NCI-H1694 (cell line): ENCODE measurements at places on chromosomes 3 and 15.

DNA sequence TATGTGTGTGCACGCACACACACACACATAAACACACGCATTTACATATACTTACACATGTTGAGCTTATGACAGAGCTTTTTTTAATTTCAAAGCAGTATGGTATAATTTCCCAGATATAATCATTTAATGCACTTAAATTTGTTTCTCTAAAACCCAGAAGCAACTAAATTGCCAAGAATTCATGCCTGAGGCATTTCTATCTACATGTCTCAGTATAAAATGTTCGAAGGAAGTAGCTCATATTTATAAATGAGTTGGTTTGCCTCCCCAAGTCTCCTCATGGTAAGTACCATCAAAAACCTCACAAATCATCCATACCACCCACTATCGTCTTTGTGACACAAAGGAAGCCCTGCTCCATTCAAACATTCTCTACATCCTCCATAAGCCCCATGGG lies 130.6 kb downstream of the RPL22L1 start:
- DNase-seq = no peak

GRCh38 chr3:104279617-104280016 lies 1087.1 kb upstream of the ALCAM start:
- no peak for DNase-seq

DNA sequence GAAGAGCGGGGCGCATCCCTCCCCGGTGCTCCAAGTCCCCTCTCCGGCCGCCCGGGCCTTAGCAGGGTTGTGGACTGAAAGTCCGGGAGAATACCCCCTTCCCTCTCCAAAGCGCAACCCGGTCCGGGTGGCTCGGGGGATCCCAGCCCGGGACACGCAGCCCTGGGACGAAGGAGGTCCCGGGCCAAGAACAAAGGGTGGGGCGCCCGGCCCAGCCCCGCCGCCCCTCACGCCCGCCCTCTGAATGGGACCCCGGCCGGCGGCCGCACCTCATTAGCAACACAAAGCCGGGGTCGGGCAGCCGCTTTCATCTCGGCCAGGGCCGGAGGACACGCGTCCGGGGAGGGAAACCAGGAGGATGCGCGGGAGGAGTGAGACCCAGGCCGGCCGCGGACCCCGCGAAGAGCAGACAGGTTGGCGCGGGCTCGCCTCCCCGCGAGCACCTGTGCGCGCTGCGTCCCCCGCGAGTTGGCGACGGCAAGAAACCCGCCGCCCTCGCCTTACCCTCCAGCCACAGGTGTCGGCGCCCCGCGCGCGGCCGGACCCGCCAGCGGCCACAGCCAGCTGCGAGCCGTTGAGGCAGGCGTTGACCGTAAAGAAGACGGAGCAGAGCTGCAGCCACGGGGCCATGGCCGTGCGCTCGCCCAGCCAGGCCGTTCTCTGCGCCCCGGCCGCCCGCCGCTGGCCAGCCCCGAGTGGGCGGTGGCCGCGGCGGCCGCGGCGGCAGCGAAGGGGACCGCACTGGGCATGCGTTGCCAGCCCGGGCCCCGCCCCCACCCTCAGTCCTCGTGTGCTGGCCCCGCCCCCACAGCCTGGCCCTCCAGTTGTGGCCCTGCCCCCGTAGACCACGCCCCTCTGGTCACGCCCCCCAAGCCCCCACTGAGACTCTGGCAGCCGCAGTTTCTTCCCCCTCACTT lies at the start of gene IL17RD:
TSS of gene IL17RD (minus strand) at position 697 of the 917 bp plus-strand sequence. CDS start at position 630, 67 bp downstream.
- peak; percentile 14 for DNase-seq

DNA sequence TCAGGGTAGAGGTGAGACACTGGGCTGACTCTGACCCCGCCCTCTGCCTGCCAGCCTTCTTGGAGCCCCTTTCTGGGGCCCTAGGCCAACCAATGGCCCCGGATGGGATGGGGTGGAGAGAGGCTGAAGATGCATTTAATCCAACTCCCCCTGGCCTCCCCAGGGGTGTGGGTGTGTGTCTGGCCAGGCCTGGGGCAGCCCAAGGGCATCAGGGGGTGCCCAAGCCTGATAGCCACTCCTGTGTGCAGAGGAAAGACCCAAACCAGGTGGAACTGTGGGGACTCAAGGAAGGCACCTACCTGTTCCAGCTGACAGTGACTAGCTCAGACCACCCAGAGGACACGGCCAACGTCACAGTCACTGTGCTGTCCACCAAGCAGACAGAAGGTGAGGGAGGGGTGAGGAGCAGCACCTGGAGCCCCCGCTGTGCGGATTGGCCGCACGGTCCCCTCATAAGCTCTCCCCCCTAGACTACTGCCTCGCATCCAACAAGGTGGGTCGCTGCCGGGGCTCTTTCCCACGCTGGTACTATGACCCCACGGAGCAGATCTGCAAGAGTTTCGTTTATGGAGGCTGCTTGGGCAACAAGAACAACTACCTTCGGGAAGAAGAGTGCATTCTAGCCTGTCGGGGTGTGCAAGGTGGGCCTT lies 9.5 kb downstream of the SPINT1 start:
- no peak for DNase-seq

GRCh38 chr15:37701230-37701629 lies 233.2 kb upstream of the TMCO5A start:
- DNase-seq = no peak

- peak; percentile 14 for DNase-seq
Observed at GRCh38 chr3:43998836-43999727, 242.6 kb upstream of the TOPAZ1 start.

- DNase-seq = no peak
Observed at GRCh38 chr3:122578069-122578740, 755 bp downstream of the PARP15 start.

DNA sequence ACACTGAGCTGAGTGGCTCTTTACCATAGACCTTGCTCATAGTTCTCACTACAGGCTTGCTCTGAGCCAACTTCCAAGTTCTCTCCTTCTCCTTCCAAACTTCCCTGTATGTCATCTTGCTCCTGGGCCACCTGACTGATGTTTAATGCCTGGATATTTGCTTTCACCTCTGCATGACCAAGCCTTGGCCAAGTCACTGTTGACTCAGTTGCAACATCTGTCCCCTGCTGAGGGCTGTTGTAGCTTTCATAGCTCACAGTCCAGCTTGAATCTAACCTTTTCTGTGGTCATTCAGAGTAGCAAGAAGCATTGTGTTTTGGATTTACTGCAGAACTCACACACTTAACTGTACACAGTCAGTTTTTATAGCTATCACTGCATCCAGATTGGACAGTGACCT lies 171.8 kb upstream of the ROPN1 start:
- DNase-seq = no peak

- DNase-seq = no peak
Observed at GRCh38 chr3:111418391-111418790, 123.6 kb upstream of the CD96 start.

DNA sequence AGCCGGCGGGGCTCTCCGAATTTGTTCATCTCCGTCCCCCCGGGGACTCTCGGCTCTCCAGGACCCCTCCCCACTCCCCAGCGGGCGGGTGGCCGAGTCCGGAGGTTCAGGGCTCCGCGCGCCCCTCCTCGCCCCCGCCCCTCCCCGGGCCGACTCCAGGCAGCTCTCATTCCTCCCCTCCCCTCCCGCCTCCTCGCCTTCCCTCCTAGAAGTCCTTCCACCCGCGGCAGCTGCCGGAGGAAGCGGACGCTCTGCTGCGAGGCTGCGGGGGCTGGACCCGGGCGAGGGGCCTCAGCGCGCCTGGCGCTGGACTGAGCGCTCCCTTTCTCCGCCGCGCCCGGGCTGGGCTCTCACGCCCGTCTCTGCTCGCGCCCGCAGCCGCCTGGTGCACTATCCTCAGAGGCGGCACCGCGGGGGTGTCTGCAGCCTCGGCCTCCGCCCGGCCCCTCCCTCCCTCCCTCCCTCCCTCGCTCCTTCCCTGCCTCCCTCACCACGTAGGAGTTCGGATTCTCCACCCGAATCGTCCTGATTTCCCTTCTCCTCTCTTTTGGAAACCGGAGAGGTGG lies at the start of gene ROBO2:
TSS of gene ROBO2 (plus strand) at position 494 of the 566 bp plus-strand sequence. CDS start 687 bp downstream, outside the sequence.
- DNase-seq = peak; percentile 26

DNA sequence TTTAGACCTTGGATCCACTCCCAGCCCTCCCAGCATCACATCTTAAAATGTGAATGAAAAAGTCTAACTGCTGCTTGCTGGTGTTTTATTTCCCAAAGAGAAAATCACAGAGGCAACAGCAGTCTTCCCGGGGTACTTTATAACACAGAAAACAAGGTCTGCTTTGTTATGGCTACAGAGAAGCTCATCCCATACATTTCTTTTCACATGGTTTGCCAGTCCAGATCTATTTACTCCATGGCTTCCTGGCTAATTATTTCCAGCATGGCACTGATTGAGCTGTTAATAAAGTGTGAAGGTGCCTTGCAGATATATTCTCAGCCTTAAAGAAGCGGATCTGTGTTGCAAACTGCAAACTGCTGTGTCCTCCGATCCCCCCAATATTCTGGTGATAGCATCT lies 466.1 kb upstream of the CFAP20DC start:
- DNase-seq = no peak

DNA sequence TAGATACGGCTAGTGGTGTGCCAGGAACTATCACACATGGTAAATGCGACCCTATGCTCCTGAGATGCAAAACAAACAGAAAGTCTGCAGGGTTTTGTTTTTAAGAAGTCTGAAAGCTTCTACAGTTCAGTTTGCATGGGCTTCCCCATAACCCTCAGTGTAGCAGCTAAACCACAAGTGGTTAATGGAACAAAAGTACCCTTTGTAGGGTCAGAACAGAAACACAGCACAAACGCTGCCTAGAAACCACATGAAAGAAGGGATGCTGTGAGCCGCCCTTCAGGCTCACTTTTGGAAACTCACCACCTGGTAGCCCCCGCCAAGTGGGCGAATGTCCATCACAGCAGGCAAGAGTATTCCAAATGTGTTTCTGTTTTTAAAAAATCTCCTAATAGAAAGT lies 46.2 kb downstream of the CTDSPL start:
- DNase-seq = no peak
